Adrenal gland (tissue), 19 donors: ENCODE measurements at places on chromosomes 5 and 9. TPM values are rescaled to one million over a fixed set of nuclear protein-coding genes. Genes with fewer than 3 reads are reported as not detected.

DNA sequence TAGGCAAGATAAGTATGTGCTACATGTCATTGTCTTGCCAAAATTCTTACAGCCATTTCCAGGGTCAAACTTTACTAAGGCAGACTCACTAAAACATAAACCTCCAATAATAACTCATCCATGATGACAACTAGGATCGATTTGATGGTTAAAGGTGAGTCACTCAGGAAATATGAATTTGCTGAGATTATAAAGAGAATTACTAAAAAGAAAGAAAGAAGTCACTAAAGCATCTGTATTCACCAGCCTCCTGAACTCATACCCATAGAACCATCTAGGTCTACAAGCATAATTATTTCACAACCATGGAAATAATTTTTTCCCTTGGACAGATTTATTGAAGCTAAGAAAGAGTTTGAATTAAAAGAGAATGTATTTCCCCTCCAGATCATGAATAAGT, 258.6 kb downstream of the TLE1 start:
- DNase-seq, result no peak
- no peak overlapping the region for H3K27ac ChIP-seq
- no peak overlapping the region for H3K4me3 ChIP-seq
- no peaks in the 10 kb centered on the region for H3K27me3 ChIP-seq

DNA sequence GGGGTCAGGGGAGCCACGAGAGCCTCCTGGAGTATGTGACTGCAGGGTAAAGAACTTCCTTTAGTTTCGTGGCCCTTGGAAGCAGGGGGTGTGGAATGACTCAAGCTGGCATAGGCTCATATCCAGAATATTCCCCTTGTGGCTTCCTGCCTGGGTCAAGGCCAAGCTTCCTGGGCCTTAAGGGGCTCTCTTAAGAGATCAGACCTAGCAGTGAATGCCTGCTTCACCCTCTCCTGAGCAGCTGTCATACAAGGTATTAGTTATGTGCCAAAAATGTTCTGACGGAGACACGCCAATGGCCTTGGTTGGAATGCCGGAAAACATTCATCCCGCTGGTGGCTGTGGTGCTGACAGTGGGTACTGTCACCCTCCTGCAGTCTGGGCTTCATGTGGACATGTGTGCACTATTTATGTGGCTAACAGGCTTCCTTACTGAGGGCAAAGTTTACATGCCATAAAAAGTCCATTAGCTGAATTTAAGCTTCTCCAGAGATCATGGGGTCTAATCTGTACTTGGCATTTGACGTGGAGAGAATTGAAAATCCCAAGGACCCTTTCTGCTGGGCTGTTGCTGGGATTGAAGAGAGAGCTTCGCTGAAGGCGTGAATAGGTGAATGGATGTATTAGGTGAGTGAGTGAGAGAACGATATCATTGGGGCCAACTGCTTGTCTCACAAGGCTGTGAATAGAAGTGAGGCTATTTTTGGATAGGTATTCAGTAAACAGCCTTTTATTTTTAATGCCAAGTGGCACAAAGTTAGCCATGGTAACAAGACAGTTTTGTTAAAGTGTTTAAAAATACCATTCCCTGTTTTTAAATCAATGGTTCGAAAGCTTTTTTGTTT, 156.8 kb downstream of the MACROH2A1 start:
- H3K27me3 ChIP-seq, result no peaks in the 10 kb centered on the region
- peak; percentile 76 for DNase-seq
- peaks cover 25% of the 10 kb centered on the region for H3K4me1 ChIP-seq
- no peaks in the 10 kb centered on the region for H3K36me3 ChIP-seq
- peak overlapping the region; percentile 89 for H3K27ac ChIP-seq

GRCh38 chr5:127601601-127602000, 47.3 kb upstream of the CTXN3 start:
- no peaks in the 10 kb centered on the region for H3K4me1 ChIP-seq
- no peaks in the 10 kb centered on the region for H3K36me3 ChIP-seq

DNA sequence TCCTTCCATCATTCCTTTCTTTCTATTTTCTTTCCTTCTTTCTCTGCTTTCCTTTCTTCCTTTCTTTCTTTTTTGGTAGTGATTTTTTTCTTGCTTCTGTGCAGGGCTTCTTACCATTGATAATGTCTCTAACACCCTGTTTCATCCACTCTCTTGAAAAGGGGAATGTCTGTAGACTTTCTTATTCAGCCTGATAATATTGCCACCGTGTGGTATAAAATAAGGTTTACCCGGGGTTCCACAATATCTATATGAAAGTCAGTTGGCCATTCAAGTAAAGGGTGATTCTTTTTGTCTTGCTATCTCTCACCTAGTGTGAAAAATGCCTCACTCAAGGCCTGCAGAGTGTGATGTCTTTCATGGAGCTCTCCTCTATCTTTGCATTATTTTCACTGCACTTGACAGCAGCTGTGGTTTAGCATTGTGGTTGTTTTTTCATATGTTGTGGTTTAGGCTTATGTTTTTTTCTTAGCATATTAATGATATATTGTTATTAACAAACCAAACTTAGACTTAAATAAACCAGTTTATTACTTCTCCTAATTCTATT, 153.9 kb downstream of the CSNK1G3 start:
- H3K27ac ChIP-seq, result no peak overlapping the region
- no peak for DNase-seq
- H3K4me3 ChIP-seq, result no peak overlapping the region
- H3K27me3 ChIP-seq, result no peaks in the 10 kb centered on the region
- H3K4me1 ChIP-seq, result no peaks in the 10 kb centered on the region

DNA sequence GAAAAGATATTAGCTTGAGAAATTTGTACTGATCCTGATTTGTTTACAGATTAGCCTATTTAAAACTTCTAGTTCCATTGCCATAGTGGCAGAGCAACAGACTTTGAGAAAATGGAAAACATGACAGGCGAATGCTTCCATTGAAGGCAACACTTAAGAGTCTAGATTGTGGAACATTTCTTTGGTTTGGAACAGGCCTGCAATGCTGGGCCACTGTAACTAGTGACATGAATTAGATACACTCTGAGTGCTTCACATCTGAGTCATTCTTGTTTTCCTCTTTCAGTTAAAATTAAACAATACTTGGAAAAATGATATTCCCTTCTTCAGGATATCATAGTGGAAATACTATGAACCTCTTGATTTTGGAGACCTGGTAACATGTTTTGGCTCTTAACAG, 453.6 kb upstream of the TUSC1 start:
- no peak overlapping the region for H3K4me3 ChIP-seq
- H3K4me1 ChIP-seq, result no peaks in the 10 kb centered on the region
- no peaks in the 10 kb centered on the region for H3K27me3 ChIP-seq
- no peak for DNase-seq
- H3K27ac ChIP-seq, result no peak overlapping the region

GRCh38 chr9:4842734-4843133, 50.0 kb downstream of the RCL1 start:
- no peak overlapping the region for H3K4me3 ChIP-seq
- no peak for DNase-seq
- no peak overlapping the region for H3K27ac ChIP-seq
- H3K27me3 ChIP-seq, result no peaks in the 10 kb centered on the region

DNA sequence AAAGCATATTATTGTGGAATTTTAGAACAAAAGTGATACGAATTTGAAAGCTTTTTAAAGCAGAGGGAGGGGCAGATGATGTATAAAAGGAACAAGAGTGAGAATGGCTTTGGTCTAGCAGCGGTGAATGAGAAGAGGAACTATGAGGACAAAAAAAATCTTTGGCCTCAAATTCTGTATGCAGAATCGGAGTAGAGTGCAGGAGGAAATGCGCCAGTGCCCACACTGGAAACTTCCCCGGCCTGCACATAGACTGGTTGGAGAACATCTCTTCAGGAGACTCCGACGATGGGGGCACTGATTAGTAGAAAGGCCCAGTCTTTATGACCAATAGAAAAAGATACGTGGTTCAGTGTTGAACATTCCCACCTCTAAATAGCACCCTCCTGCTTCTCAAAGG, 51.3 kb downstream of the SLC46A2 start:
- no peaks in the 10 kb centered on the region for H3K4me1 ChIP-seq
- H3K4me3 ChIP-seq, result no peak overlapping the region
- H3K27ac ChIP-seq, result no peak overlapping the region
- DNase-seq, result no peak
- no peaks in the 10 kb centered on the region for H3K27me3 ChIP-seq

The KCNIP1 gene
- 1.7 TPM for total RNA-seq

- H3K36me3 ChIP-seq, result peaks cover 51% of the 10 kb centered on the region
- H3K27ac ChIP-seq, result peak overlapping the region; percentile 66
- peak; percentile 92 for DNase-seq
- H3K27me3 ChIP-seq, result no peaks in the 10 kb centered on the region
- H3K4me3 ChIP-seq, result no peak overlapping the region
- peaks cover 11% of the 10 kb centered on the region for H3K4me1 ChIP-seq
Observed at GRCh38 chr9:129006328-129007034, 21.6 kb downstream of the SH3GLB2 start.
